Activated CD4-positive, alpha-beta T cell treated with anti-CD3 and anti-CD28 coated beads, Interleukin-2, amount 50 U/mL, for 1 hour (primary cell): ENCODE measurements at places on chromosomes 1 and 21.
A peak's percentile ranks its signal among the peaks of the same experiment; 100 is the strongest.

GRCh38 chr1:156767879-156768604, 707 bp downstream of the PRCC start:
- DNase-seq: peak; percentile 41

DNA sequence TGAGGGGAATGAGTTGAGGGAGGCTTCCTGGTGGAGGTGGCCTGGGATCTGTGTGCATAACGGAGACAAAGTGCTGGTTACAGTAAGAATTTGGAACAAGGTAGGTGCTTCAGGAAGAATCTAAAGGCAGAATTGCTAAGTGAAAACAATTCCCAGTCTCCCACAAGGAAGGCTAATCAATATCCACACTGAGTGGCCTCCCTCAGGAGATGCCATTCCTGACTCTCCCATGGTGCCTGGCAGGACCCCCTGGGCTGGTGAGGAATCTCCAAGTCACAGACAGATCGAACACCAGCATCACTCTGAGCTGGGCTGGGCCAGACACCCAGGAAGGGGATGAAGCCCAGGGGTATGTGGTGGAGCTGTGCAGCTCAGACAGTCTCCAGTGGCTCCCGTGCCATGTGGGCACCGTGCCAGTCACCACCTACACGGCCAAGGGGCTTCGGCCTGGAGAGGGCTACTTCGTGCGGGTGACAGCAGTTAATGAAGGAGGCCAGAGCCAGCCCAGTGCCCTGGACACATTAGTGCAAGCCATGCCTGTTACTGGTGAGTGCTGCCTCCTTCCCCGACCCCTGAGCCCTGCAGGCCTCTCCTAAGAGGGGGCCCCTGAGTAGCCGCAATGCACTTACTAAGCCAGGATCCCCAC, 30.7 kb downstream of the IGFN1 start:
- no peak for DNase-seq

- no peak for DNase-seq
Measured at GRCh38 chr1:11680270-11681070, 478 bp downstream of the MAD2L2 start.

GRCh38 chr1:163170975-163171676, 31.6 kb downstream of the RGS5 start:
- DNase-seq: no peak

DNA sequence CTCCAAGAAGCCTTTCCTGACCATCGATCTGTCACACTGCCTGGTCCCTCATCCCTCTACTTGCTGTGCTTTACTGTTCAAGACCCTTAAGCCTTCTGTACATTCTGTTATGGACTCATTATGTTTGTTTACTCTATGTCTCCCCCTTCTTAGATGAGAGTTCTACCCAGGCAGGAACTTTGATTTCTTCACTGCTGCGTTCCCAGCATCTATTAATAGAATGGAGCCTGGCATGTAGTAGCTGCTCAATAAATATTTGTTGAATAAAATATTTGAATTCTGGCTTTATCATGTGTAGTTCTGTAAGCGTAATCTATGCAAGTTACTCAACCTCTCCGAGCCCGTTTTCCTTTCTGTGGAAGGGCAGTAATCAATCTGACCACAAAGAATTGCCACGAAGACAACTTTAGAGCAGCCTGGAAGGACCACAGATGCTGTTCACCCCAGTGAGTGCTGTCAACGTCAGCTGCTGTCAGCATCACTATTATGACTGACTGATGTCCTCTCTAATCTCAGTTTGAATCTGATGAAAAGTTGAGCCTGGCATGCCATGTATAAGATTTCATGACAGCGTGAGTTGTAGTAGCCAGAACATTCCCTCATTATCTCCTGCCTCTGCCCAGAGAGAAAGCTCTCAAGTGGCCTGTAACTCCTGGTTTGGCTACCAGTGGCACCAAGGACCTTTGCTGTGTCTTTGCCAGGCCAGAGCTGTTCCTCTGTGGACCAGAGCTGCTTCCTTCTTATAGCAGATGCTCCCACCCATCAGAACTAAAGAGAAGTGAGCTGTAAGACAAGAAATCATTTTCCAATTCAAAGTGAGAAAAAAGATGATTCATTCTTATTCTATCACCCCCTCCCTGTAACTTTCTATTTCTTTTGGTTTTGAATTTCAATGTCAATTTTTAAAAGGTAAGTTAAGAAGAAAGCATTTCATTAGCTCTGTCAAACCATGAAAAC, 94.5 kb downstream of the PRDM2 start:
- DNase-seq: no peak

DNA sequence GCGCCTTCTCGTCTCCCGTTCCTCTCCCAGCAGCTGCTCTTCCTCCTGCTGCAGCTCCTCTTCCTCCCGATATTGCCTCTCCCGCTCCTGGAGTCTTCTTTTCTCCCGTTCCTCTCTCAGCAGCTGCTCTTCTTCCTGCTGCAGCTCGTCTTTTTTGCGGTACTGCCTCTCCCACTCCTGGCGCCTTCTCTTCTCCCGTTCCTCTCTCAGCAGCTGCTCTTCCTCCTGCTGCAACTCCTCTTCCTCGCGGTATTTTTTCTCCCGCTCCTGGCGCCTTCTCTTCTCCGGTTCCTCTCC, 5.3 kb downstream of the TCHH start:
- no peak for DNase-seq

- DNase-seq: no peak
Measured at GRCh38 chr21:46189959-46190490, 5.8 kb upstream of the SPATC1L start.

GRCh38 chr1:207828485-207829158, 76.8 kb downstream of the CD46 start:
- DNase-seq: peak; percentile 62

DNA sequence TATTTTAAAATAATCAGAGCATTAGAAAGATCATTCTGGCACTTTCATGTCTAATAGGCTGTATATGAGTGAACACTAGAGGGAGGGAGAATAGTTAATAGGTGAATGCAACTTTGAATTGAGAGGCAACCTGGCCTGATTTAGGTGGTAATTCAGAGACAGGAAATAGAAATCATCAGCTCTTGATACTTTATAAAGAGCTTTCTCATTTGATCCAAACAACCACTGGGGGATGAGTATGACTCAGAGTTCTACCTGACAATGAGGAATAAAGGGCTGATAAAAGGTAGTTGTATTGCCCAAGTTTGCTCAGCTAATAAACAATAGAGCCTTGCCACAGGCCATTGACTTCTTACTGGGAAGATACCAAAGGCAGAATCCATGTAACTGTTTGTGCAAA, 5.2 kb upstream of the FAM89A start:
- DNase-seq: no peak

DNA sequence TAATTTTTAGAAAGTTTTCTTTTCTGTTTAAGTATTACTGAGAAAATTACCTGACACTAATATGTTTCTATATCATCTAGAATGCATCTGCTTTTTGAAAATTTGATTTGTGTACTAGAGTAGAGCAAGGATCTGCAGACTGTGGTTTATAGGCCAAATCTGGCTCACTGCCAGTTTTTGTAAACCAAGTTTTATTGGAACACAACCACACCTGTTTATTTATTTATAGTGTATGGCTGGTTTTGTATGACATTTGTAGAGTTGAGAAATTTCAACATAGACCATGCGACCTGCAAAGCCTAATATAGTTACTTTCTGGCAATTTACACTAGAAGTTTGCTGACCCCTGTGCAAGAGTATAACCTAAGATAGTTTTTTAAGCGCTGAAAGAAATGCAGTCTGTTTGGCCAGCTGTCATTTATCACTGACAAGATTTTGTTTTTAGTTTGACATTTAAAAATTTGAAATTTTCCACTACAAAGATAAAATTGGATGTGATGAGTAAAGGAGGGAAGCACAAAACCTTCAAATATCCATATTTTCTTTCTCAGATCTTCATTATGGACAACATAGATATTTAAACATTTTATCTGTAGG, 36.1 kb upstream of the CACYBP start:
- no peak for DNase-seq
